ENCODE measurements at places on chromosomes 6 and 20. TPM values are rescaled to one million over a fixed set of nuclear protein-coding genes. Genes with fewer than 3 reads are reported as not detected.

DNA sequence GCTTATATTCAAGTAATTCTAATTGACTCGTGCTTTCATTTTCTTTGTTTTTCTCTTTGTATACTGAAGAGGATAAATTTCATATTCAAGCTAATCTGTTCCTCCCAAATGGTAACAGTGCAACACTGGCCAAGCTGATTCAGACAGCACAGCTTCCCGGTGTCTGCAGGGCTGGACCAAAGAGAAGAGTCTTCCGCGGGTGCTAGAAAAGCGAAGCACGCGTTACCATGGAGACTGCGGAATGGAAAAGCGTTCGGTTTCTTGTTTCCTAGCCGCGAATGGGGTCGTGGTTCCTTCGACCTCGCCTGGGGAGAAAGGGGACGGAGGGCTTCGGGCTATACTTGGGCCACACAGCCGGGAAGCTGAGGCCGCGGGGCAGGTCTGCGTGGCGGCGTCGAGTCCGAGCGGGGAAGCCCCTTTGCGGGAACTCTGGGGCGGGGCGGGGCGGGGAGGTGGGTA is 6.2 kb upstream of the ZNF311 start:
- H3K4me3 ChIP-seq: peak overlapping the region; percentile 15
- no peaks in the 10 kb centered on the region for H3K36me3 ChIP-seq
- DNase-seq: peak; percentile 26
- no peak overlapping the region for H3K27ac ChIP-seq
- no peaks in the 10 kb centered on the region for H3K27me3 ChIP-seq
- peaks cover 16% of the 10 kb centered on the region for H3K4me1 ChIP-seq

DNA sequence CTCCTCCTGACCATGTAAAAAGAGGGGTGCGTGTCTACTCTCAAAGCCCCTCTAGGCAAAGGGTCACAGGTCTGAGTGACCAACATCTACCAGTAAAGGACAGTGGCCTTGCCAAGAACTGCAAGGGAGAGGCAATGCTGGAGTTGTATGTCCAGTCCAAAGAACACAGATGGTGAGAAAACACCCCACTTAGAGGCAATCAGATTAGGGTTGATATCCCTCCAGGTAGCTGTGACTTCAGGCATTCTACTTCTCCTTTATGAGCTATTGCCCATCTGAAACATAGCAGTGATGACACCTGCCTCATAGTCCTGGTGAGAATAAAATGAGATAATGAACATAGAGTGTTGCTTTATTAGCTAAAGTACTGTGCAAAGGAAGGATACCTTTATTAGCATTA is 50.8 kb upstream of the MAFB start:
- no peaks in the 10 kb centered on the region for H3K36me3 ChIP-seq
- no peak overlapping the region for H3K27ac ChIP-seq
- no peak overlapping the region for H3K4me3 ChIP-seq
- no peak for DNase-seq

UBE2C gene
- 0.78 TPM for total RNA-seq

RTN4IP1 gene
- 6.7 TPM for total RNA-seq

Data from tibial nerve (tissue), 4 donors.